ENCODE measurements at places on chromosomes 12 and 14.
A peak's percentile ranks its signal among the peaks of the same experiment; 100 is the strongest.

GRCh38 chr14:42428996-42429395 lies 822.3 kb downstream of the LRFN5 start:
- no peak for DNase-seq

DNA sequence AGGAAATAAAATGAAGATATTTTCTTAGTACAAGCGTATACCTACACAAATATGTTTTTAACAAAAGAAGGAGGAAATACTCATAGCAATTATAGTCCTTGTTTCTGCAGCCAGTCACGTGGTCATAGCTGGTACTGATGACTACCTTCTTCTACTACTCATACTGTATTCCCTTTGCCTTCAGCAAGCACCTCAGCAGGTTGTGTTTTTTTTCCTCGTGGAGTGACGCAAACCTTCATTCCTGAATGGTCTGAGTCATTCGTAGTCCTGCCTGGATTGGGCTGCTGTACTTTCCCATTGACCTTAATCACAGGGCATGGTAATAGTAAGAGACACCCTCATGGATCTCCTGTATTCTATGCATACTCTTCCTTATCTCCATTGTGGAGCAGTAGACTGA lies 25.7 kb upstream of the SLC16A7 start:
- DNase-seq: no peak

DNA sequence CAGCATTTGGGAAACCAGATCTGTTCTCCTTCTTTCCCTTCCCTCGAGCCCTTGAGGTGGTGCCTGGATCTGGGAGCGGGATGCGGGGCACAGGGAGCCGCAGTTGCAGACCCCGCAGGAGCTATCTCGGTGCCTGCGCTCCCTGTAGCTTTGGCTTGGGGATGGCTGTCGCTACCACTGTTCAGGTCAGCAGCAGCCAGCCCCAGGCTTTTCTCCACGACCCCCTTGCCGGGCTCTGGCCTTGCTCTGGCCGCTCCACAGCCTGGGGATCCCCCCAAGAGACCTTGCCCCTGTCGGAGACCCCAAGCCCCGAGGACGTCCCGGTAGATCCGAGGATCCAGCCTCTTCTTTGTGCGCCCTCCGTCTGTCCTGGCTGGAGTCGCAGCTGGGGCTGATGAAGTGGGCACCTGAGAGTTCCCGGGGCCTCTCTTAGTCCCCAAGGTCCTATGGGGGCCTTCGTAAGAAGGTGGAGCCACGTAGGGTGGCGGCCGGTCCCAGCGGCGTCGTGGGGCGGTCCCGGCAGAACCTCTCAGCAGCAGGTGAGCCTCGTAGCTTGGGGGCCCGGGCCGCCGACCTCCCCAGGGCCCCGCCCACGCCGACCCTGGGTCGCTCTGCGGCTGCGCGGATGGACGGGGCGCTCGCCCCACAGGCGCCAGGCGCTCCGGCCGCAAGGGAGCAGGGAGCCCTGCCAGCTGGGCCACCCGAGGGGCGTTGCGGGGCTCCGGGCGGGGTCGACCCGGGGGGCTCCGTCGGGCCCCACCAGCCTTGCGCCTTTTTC lies 1.3 kb downstream of the DDN start:
- DNase-seq: no peak

DNA sequence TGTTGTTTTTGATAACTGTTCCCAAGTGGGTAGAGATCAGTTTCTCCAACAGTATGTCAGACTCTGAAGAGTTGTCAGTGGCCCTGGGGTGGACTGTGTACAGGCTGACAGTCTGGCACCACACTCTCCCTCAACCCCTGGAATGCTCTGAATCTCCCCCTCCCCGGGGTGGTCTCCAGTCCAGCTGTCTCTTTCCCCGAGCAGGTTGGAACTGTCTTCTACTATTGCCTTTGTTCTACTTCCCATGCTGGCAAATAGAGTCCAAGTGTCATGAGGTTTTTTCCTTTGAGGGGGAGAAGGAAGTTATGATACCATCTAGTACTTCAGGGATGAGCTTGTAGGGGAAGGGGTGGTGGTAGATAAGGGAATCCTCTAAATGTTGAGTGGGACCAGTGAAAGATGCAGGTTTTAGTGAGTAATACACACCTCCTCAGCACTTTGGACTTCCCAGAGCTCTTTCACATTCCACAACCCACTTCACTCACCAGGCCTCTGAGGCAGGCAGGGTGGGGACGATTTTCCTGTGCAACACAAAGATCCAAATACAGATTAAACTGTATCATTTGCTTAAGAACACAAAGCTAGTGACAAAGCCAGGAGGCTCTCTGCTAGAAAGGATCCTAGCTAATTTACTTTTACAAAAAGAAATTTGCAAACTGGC lies 170.7 kb upstream of the GZMB start:
- DNase-seq: no peak

- no peak for DNase-seq
These were observed 61.1 kb upstream of the C12orf71 start for GRCh38 chr12:27143256-27144069.

- DNase-seq: no peak
These were observed 27.3 kb downstream of the RERG start for GRCh38 chr12:15193946-15194345.

DNA sequence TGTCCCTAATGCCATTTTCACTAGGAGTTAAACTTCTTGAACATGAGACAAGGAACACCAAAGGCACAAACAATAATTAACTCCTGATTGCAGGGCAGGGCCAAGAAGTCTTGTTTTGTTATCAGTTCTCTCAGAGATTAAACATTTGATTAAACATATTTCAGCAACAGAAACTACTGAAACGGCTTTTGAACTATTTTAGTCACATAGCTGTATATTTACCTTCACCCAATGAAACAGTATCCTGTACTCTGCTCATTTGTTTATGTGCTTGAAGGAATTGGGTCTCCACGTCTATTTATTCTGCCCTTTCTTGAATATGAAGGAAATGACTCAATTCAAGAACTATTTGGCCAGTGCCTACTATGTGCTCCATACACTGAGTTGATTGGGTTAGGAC lies 51.3 kb upstream of the PTCSC3 start:
- DNase-seq: no peak

- no peak for DNase-seq
These were observed 52.6 kb downstream of the GPHB5 start for GRCh38 chr14:63266106-63266505.

DNA sequence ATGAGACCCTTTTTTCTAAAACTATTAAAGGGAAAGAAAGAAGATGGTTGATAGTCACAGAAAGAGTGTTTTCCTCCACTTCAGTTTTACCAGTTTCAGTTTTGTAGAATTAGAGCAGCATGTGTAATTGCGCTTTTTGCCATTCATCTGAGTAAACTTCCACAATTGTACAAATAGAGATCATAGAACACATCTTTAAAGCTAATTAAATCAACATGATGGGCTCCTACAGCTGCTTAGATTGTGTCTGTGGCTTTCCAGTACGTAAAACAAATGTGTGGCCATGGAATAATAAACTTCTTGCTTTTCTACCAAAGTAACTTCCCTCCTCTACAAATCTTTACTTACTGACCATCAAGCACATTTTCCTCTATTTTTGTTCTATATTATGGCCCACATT lies 84.2 kb upstream of the LRIG3 start:
- DNase-seq: no peak

- DNase-seq: no peak
These were observed 425.4 kb downstream of the SLC16A7 start for GRCh38 chr12:60021235-60021634.

GRCh38 chr12:113056381-113056630 lies 224 bp upstream of the DTX1 start:
- DNase-seq: no peak

GRCh38 chr14:24816011-24816928 lies 182.3 kb upstream of the GZMB start:
- no peak for DNase-seq

- peak; percentile 19 for DNase-seq
These were observed 233.0 kb downstream of the EGLN3 start for GRCh38 chr14:33717866-33718265.

DNA sequence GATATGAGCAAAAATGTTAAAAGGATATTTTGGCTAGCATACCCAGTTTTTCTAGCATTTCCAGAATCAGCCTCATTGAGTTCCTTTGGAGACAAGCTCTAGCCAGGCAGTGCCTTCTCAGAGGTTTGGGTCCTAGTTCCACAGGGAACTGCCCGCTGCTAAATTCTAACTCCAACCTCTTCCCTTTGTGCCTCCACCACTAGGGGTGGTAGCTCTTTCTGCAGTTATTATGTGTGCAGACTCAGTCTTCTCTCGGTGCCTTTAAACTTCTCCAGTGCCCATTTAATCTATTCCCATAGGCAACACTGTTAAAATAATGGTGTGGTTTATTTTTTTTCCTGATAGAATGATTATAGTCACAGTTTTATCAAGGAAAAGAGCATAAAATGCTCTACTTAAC lies 21.5 kb upstream of the SLC25A3 start:
- no peak for DNase-seq

- DNase-seq: peak; percentile 11
These were observed 1.5 kb downstream of the KDM2B start for GRCh38 chr12:121579190-121579791.

- DNase-seq: no peak
These were observed 2.7 kb downstream of the KLRF1 start for GRCh38 chr12:9829982-9830381.

DNA sequence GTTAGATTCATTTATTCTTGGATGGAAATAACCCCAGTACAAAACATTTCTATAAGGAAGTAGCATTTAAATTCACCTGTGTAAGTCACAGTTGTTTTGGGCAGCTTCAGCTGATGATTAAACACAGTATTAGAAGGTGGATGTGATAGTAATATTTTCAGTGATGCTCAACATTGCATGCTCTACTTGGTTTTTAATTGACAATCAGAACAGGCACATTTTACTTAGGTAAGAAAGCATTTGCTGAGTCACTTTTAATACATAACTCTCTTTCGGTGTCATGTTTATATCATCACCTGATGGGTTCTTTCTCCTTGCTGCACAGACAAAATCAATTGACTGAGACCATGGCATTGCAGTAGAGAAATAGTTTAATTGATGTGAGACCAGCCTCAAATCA lies 80.7 kb downstream of the CMAS start:
- no peak for DNase-seq

GRCh38 chr12:92796650-92797049 lies 93.9 kb downstream of the PLEKHG7 start:
- no peak for DNase-seq

- no peak for DNase-seq
These were observed 529 bp downstream of the PHLDA1 start for GRCh38 chr12:76031081-76031413.

GRCh38 chr12:3077572-3078081 lies 448 bp downstream of the TSPAN9 start:
- peak; percentile 31 for DNase-seq

DNA sequence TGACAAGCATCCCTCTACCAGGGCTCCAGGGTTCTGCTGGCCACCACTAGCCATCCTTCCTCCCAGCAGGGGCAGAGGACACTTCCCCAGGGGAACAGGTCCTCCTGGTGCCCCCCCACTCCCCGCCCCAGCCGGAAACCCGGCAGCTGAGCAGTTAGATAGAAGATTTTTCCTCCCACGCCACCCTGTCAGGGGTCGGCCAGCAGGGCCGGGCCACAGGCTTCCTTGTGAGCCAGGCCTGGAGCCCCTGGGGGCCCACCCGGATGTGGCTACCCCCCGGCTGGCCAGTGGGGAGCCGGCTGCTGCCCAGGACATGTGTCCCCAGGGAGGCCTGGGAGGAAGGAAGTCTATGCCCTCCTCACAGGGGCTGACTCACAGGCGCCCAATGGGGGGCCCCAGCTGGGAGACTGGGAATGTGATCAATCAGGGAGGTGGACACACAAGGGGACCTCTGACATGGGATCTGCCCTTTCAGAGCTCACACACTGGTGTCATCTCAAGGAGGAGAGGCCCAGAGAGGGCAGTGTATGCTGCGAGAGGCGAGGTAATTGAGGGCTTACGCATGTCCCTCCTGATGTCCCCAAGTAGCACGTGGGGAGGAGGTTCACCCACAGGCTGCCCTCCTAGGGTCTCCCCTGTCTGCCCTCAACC lies 4.2 kb downstream of the SH2B3 start:
- DNase-seq: no peak

DNA sequence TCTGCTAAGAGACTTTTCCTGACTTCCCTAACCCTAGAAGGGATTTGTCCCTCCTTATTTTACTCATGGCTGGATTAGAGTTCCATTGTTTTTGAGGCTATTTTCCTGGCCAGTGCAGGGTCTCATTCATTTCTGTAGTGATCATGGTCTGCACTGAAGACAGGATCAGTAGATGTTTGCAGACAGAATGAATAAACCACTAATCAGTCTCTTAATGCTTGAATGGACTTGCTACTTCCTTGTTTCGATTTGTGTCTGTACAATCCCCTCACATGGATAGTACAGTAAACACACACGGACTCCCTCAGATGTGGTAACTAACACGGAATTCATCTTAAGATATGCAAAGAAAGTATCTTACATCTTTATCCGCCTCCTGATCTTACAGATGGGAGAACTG lies 102.6 kb upstream of the PRB2 start:
- DNase-seq: no peak

- DNase-seq: no peak
These were observed 267.6 kb upstream of the PRICKLE1 start for GRCh38 chr12:42857106-42857505.

DNA sequence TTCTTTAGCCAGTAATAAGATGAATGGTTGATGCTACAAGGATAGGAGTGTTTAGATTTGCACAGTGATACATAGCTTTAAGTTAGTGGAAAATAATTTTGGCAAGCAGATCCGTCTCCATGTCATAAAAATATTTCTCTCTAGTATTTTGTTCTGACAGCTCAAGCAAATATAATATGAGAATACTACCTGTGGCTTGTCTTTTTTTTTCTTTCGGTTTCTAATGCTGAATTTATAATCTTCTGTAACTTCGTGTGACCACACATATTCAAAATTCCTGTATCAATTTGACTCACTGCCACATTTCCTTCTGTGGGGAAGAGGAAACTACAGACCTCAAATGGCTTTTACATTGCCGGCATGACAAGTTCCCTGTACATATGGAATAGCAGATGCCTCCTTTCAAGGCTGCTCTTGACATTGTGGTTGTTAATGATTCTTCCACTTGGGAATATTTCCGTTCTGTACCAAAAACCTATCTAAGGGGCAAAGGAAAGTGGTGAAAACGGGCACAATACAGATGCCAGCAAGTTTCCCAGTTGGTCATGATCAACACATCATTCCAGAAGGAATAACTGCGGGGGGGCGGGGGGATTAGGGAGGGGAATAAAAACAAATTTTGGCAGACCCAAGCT lies 103.6 kb upstream of the CCDC91 start:
- DNase-seq: no peak

DNA sequence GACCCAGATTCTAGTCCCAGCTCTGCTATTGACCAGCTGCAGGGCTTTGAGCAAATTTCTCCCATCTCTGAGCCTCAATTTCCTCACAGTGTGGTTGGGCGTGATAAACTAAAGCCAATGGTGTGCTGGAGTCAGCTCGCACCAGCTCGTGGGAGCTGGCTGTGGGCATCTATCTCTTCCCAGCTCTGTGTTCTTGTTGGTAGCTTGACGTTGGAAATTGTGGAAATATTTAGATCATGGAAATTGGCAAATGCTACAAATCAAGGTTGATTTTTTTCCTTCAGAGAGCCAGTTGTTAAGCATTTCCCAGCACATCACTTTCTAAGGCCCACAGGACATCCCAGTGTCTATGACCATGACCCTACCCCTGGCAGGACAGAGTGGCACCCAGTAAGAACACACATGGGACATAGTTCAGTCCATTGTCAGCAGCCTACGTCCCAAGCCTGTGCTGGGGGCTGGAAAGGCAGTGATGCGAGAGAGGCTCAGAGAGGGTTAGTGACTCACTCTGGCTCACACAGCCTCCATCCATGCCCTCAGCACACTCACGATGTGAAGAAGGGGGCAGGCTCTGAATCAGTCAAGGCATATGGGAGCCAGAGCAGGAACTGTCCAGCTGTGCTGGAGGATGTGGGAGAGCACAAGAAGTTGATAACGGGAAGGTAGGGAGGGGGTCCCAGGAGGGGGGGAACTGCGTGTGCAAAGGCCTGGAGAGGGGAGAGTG lies 77.6 kb downstream of the LGMN start:
- DNase-seq: no peak

Measured in prostate gland (tissue), 2 donors.